Dermis microvascular lymphatic vessel endothelial cell (primary cell): ENCODE measurements at places on chromosomes 7 and 10. TPM values are rescaled to one million over a fixed set of nuclear protein-coding genes. Genes with fewer than 3 reads are reported as not detected.

DNA sequence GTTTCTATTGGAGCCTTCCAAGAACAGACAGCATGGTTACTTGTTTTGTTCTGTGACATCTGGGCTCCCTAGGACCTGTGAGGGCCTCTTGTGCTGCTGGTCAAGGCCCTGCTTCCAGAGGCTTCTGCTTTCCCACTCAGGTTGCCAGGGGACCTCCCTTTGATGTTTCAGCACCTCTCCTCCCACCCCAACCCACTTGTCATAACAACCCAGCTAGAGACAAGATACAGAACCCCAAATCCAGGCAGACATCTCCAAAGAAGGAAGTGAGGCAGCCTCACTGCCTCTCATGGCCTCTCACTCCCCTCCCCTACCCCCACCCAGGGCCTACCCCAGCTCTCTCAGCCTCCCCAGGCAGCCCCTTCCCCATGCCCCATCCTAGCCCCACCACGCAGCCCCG lies 11.3 kb downstream of the NFKB2 start:
- DNase-seq = no peak

C7orf57 gene
- under 0.01 TPM in 1 of 2 replicates, not detected in the other for total RNA-seq

GRCh38 chr10:54702583-54703485 lies 98.2 kb downstream of the PCDH15 start:
- DNase-seq = no peak

- DNase-seq = no peak
Measured at GRCh38 chr10:21021843-21022594, 124.9 kb upstream of the NEBL start.

DNA sequence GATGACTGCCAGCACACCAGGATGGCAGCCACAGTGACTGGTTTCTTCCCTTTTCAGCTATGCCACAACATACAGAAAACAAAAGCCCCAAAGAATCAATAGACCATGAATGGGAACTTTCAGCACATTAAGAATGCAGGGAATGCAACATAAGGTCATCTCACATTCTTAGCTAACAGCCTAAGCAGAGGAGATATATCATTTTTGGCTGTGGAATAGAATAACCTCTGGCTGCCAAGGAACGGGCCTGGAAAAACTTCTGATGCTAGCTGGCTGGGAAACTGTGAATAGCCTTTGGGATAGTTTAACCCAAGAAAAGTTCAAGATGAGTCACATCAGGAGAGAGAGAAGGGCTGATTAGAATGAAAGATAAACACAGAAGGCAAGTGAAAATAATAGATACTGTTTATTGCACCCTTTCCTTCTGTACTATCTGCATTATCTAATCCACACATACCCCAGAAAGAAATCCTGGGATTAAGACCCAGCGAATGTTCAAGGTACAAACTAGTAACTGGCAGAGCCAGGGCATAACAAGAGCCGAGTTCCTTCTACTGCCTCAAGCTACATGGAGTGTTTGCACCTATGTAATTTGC lies 169.2 kb downstream of the SEMA3A start:
- peak; percentile 90 for DNase-seq

GRCh38 chr7:83546586-83546985 lies 102.4 kb downstream of the SEMA3E start:
- no peak for DNase-seq

DNA sequence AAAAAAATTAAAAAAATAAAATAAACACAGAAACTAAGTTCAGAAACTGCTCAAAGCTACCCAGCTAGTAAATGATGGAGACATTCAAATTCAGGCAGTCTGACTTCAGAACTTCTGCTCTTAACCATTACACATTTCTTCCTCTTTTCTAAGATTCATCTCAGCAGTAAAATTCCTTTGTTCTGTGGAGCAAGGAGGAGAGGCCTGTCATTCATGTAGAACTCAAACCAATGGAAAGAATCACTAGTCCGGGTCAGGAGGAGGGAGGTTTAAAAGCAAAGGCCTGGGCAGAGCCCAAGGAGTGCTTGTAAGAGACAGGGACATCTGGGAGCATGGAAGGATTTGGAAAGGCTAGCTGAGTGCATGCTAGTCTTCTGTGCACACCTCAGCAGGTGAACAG lies 37.9 kb upstream of the DNAJB12 start:
- no peak for DNase-seq

DNA sequence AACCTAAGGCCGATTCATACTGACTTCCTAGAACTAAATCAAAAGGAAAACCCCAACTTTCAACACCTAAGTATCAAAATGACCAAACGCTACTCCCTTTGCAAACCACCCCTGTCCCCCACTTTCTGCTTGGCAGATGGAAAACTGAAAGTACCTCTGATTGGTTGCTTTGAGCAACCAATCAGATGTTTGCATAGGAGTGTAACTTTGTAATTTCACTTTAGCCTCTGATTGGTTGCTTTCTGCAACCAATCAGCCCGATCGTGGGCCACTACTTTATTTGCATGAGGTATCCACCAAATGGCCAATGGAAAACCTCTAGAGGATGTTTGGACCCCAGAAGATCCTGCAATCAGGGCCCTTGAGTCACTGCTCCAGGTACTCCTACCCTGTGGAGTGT lies 12.3 kb upstream of the SNX10 start:
- DNase-seq = no peak

SRRM3 gene
- total RNA-seq = 1.3 and 3.3 TPM in 2 replicates

OR6V1 gene
- not detected in 2 replicates for total RNA-seq

GRCh38 chr7:71430246-71430645 lies 298.3 kb downstream of the GALNT17 start:
- no peak for DNase-seq

GRCh38 chr10:27547047-27547446 lies 42.9 kb downstream of the RAB18 start:
- no peak for DNase-seq

DNA sequence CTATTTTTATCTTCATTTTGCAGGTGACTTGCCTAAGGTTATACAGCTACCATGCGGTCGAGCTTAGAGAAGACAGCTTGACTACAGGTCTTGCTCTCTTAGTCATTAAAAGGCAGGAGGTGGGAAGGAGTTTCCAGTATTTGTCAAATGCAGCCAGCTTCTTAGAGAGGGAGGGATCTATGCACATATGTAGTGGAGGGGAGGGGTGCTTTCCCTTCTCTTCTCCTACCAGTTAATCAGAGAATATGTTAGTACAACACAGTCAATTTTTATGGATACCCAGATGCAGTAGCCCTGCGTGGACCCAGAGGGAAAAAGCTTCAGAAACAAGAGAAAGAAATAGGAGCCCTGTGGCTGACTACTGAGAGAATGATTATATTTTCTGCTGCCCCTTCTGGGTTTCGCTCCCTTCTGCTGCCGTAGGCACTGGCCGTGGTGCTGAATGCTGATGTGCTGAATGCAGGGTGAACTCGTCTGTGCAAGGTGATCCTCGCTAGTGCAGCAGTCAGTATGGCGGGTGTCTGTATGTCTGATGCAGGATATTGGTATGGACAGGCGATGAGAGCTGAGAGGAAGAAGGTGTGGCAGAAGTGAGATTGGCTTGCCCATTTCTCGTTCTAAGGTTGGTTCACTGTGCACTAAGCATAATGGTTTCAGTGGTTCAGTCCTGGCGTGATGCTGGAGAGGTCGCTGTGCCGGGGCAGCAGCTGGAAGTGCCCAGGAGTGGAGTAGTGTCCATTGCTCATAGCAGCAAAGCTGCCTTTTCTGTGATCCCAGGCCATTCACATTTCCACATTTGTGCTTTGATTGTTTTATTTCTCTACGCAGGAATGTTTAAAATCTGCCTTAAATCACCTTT lies 189.2 kb upstream of the PODXL start:
- DNase-seq = peak; percentile 36

DNA sequence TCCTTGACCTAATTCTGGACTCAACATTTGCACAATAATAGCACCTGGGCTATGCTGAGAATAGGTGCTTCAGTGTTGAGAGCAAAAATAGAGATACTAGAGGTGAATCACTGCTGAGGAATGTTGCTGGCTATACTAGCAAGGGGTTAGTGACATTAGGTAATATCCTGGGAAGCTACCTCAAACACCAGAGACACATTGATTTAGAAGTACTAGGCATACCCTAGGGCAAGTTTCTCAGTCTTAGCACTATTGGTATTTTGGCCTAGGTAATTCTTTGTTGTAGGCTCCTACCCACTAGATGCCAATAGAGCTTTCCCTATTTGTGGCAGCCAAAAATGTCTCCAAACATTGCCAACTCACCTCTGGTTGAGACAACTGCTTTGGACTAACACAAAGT lies 484.0 kb upstream of the MBL2 start:
- no peak for DNase-seq

CRYGN gene
- not detected in 2 replicates for total RNA-seq

FANK1 gene
- total RNA-seq = 1.0 TPM in 2 replicates

CRPPA gene
- 1.2 and 1.8 TPM in 2 replicates for total RNA-seq

DNA sequence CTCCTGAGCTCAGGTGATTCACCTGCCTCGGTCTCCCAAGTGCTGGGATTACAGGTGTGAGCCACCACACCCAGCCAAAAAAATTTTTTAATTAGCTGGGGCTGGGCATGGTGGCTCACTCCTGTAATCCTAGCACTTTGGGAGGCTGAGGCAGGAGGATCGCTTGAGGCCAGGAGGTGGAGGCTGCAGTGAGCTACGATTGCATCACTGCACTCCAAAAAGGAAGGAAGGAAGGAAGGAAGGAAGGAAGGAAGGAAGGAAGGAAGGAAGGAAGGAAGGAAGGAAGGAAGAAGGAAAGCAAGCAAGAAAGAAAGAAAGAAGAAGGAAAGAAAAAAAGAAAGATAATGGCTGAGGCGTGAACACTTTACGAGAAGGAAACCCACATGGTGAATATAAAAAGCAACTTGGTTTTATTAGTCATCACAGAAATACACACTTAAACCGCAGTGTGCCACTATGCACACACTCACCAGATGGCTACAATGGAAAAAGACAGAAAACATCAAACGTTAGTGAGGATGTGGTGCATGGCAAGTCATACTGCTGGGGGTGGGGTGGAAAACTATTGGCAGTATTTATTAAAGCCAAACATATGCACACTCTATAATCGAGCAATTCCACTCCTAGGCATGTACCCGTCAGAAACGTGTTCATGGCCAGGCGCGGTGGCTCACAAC lies 4.4 kb upstream of the CCL26 start:
- DNase-seq = peak; percentile 34

- DNase-seq = no peak
Measured at GRCh38 chr7:18526368-18526878, 30.9 kb downstream of the HDAC9 start.

MSMB gene
- total RNA-seq = not detected in 2 replicates

DNA sequence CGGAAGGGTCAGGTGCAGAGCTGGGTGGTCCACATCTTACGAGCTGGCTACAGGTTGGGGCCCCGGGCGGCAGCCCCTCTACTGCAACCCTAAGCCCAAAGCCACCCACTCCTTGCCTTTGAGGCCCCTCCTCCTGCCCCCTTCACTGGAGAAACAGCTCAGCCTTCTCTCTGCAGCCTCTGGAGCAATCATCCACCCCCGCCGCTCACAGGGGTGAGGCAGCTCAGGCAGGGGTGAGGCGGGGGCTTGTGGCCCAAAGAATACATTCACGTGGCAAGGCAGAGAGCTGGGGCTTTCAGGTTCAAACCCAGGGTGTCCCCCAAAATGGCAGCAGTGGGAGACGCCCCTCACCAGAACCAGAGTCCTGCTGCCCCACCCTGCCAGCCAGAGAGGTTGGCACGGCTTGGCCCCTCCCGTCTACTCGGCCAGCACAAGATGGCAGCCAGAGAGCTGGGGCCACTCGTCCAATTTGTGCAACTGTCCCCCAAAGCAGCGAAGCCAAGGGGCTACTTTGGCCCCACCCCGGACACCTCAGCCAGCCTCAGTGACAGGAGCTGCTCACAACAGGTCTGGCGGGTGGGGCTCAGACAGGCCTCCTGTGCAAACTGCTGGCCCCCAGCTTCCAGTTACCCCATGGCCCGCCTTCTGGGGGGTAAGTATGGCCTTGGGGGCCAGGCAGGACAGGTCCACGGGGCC lies 7.2 kb downstream of the GNB2 start:
- DNase-seq = no peak

- no peak for DNase-seq
Measured at GRCh38 chr10:110507346-110507745, 9.6 kb downstream of the DUSP5 start.

- DNase-seq = peak; percentile 14
Measured at GRCh38 chr7:141014125-141014523, 628 bp downstream of the MRPS33 start.

- DNase-seq = peak; percentile 56
Measured at GRCh38 chr7:137592232-137592896, 248.8 kb upstream of the PTN start.

GRCh38 chr10:120511165-120511564 lies 54.1 kb downstream of the PLPP4 start:
- DNase-seq = no peak

- no peak for DNase-seq
Measured at GRCh38 chr7:132443761-132444520, 132.3 kb downstream of the PLXNA4 start.

- no peak for DNase-seq
Measured at GRCh38 chr10:59997827-59998525, 91.6 kb upstream of the CCDC6 start.

NEUROD6 gene
- total RNA-seq = not detected in 2 replicates

SEMA4G gene
- total RNA-seq = 0.77 and 1.5 TPM in 2 replicates

DNA sequence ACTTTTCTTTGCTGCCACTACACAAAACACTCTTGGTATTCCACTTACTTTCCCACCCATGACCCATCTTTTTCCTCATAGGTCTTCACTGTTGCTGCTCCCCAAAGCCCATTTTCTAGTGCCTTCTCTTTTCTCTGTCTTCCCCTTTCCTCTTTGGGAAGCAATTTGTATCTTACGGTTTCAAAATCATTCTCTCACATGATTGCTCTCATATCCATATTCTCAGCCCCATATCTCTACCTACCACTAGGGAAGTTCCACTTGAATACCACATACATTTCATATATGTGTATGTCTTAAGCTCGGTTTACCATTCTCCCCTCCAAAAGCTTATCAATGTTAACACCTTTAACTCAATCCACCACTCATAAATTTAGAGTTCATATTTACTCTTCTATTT lies 3.2 kb upstream of the UBE2D1 start:
- no peak for DNase-seq

SEMA3D gene
- total RNA-seq = 9.4 and 11.0 TPM in 2 replicates

TCTN3 gene
- 39.7 and 57.0 TPM in 2 replicates for total RNA-seq

FEZF1 gene
- not detected in 2 replicates for total RNA-seq

GRCh38 chr10:60114765-60115586 lies 208.6 kb upstream of the CCDC6 start:
- peak; percentile 69 for DNase-seq

GRCh38 chr10:66176772-66177171 lies 749.1 kb upstream of the LRRTM3 start:
- no peak for DNase-seq

DNA sequence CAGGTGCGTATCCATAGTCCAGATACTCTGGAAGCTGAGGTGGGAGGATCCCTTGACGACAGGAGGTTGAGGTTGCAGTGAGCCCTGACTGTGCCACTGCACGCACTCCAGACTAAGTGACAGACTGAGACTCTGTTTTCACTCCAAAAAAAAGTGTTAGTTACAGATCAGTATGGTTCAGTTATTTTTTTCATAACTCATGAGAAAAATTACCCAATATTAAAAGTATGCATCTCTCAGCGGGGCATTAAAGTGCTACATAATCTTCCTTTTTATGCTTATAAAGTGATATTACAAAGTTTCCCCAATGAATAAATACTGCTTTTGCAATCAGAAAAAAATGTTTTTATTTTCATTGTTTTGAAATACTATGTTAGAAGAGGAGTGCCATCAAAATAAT lies 147.9 kb downstream of the ZNF438 start:
- DNase-seq = no peak
